ENCODE measurements at places on chromosomes 7 and 10.

- no peak for DNase-seq
Observed at GRCh38 chr7:30207376-30207775, 72.6 kb downstream of the MTURN start.

DNA sequence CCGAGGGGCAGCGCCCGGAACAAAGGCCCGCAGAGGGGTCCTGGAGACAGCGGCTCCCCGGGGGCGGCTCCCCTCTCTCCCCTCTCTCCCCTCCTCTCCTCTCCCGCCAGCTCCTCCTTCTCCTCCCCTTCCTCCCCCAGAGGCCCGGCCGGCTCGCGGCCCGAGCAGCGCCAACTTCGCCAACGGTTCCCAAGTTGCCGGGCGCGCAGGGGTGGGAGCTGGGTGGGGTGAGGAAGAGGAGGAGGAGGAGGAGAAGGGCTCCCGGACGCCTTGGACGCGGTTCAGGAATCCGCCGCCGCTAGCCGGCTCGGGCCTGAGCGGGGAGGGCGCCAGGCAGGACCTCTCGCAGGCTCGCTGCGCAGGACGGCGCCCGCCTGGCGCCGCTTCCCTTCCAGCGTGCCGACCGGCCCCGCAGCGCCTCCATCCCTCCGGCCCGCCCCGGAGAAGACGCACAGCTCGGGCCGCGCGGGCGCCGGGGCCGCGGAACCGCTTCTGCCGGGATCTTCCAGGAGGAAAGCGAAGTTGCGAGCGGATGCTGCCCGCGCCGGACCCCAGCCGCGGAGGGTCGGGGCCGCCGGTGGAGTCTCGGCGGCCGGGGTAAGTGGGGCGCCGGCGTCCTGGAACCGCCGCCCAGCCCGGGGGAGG, at the start of gene CHST3:
Gene CHST3 (plus strand): TSS at position 298 of the 645 bp plus-strand sequence. CDS start 41,448 bp downstream, outside the sequence.
- no peak for DNase-seq

DNA sequence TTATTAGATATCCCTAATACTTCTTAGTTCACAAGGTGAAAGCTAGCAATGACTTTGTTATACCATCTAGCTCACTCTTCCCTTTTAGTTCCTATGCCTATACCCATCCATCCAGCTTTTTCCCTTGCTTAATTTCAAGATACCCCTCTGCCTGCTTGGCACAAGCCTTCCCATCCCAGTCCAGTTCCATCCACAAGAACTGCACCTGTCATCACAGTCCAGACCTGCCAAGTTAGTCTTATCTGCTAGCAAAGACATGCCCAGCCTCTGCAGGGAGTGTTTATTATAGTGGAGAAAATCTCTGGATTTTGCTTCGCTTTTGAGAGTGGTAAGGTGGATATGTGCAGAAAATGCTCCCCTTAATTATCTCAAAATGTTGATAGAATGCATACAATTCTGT, 158.2 kb downstream of the ST7 start:
- no peak for DNase-seq

DNA sequence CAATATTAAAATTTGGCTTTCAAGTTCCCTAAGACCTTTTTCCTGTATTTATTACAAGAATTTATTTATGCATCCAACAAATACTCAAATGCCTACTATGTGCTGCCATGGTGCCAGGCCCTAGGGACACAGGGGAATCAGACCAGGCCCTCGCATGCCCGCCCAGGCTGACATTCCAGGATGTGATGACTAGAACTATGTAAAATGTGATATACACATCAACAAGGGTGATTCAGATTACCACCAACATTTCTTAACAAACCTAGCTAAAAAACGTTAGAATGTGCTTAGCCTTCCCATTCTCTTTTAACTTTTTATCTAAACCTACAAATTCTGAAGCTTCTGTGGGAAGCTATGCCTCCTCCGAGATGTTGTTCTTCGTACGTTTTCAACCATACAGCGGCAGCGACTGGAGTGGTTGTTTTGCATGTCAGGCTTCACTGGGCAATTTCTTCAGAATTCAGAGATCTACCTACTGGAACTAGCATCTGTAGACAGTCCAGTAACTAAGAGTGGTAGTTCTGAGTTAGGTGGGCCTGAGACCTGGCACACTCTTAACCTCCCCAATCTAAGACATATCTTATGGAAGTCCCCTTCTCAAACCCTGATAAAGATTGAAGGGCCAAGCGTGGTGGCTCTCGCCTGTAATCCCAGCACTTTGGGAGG, 22.1 kb downstream of the GNA12 start:
- no peak for DNase-seq

- DNase-seq, result no peak
Observed at GRCh38 chr10:132559538-132559937, 22.0 kb downstream of the INPP5A start.

DNA sequence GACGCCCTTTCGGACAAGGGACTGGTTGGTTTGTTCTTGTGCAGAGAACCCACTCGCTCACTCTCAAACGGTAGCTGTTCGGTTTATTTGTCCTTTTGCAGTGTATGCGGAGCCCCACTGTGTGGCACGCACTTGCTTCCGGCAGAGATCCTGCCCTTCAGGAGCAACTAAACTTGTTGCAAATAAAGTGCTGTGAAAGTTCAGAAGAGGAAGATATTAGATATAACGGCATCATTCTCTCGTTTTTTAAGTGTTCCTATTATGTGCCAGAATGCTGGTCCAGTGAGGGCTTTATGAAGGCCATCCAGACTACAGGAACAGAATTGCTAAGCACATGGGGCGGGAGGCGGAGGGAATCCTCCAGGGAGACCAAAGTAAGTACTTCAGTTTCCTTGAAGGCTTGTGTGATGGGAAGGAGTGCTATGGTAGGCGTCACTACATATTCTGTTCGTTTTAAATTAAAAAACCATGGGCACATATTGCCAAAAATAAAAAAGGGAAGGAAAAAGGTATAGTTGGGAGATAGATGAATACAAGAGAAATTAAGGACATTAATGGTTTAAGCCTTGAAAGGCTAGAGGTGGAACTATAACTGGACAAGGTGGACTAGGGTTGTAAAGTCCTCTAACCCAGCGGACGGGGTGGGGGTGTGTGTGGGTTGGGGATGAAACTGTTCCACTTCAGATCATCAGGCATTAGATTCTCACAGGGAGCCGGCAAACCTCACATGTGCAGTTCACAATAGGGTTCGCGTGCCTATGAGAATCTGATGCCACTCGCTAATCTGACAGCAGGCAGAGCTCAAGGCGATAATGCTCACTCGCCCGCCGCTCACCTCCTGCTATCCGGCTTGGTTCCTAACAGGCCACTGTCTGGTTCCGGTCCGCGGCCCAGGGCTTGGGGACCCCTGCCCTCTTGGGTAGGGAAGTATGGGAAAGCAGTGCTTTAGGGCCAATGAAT, 704 bp upstream of the ERLIN1 start:
- no peak for DNase-seq

GRCh38 chr7:156532016-156532602, 108.5 kb upstream of the RNF32 start:
- DNase-seq, result no peak

GRCh38 chr7:154873500-154874121, 129.3 kb downstream of the PAXIP1 start:
- no peak for DNase-seq

GRCh38 chr10:89613582-89613981, 31.5 kb downstream of the PANK1 start:
- no peak for DNase-seq

GRCh38 chr10:67770537-67770936, 67.5 kb downstream of the DNAJC12 start:
- DNase-seq, result no peak

GRCh38 chr7:43669286-43670081, 59.8 kb downstream of the COA1 start:
- peak; percentile 63 for DNase-seq

DNA sequence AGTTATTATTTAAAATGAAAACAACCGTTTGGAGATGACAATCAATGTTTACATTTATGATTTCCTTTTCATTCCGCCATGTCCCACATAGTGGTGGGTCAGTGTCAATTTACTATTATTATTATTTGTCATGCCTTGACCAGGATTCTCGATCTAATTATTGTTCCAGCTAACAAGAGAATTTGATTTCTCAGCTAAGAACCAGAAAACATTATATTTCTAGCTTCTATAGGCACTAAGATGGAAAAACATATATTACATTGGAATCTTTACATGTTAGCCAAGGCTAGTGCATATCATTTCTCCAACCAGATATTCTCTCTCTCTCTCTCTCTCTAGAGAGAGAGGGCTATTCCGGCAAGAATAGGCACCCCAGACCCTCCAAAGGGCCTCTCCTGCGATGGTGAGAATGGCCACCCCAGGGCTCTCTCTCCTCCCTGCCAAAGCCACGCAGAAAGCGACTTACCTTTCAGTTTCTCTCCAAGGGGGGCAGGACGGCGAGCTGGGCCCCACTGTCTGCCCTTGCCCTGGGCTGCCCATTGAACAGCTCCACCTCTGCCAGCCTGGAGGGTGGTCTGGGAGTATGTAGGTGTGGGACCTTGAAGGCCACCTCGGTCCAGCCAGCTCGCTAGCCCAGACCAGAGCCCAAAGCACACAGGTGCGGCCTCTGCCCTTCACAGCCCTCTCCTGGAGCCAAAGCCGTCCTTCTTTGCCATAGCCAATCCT, 2.4 kb downstream of the HOXA3 start:
- DNase-seq, result no peak

GRCh38 chr7:74399006-74399405, 54.7 kb upstream of the GTF2IRD1 start:
- DNase-seq, result no peak

DNA sequence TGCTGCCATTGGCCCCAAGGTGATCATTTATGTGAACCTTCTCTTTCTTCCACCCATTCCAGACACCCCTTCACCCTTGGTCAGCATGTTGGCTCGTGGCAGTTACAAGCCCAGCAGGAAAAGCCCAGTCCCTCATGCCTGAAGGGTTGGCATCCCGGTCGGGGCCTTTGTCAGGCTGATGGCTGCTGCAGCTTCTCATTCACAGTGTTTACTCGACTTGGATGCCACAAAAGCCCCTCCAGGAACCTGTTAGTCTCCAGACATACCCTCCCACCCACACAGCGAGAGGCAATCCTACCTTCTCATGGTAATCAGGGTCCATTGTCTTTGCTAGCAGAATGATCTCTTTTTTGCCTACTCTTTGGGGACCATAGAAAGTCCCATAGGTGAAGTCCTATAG, 200.8 kb upstream of the PFKP start:
- DNase-seq, result no peak

DNA sequence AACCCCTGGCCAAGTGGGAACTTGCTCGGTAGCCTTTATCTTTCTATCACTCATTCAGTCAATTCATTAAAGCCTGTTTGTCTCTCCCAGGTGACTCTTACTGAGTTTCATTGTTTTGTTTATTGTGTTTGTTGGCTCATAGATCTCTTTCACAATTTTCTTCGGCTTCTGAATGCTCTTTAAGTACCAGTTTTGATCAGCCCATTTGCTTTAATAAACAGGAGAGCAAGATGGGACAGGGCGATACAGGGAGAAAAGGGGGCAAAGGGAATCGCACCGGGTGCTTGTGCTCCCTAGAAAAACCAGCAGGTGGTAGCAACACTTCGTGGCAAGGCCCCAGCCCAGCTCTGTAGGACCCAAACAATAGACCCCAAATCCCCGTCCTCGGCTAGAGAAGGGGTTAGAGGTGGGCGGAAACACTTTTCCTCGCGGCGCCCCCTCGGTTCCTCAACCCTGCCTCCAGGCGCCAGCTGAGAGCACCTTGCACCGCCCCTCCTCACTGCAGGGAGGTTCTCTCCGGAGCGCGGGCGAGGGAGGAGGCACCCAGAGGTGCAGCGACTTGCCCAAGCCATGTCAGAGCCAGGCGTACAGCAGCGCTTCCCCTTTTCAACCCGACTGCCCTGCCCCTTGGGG, 1.0 kb upstream of the EPHB6 start:
- no peak for DNase-seq

DNA sequence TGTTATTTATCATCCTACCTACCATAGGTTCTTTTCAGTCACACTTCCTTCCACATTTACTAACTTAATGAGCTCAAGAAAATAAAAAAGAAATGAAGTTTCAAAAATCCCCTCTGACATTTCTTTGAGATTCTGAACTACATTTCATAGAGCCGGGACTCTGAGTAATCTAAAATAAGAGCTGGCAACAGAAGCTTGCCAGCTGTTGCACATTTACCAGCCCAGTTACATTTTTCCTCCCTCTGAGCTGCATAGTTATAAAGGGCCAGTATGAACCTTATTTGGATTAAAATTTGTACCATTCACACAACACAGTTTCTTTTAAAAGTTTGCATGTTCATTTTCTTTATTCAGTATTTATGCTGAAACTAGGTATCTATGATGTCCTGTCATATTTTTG, 119.5 kb upstream of the CAV2 start:
- no peak for DNase-seq

DNA sequence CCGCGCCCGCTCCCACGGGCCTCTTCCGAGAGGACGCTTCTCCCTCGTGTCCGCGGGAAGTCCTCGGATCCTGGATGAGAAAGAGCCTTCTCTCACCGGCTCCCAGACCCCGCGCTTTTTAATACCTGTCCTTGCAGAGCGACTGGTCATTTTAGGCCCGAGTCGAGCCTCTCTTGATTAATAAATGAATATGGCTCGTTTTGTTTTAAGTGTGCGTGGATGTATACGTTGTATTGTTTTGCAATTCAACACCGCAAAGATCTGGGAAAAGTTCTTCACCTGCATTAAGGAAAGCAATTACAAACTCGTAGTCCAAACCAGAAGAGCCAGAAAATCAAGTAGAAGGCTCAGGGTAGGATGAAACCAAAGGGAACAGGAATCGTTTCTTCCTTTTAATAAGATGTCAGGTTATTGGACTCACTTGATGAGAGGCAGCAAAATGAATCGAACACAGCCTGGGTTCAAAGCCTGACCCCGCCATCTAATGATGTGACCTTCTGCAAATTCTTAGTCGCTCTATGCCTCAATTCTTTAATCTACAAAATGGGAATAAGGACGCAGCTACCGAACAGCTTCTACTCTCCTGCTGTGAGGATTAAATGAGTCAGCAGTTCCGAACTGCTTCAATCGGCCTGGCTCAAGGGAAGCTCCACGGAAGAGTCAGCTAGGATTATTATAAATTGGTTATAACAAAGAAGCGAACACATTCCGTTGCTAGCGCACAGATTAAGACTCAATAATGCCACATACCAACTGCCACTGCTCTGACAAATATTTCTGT, 277.8 kb upstream of the NEBL start:
- DNase-seq, result no peak

- no peak for DNase-seq
Observed at GRCh38 chr10:78566284-78567111, 502.3 kb upstream of the ZMIZ1 start.

GRCh38 chr10:104367904-104368303, 14.3 kb downstream of the CFAP58 start:
- no peak for DNase-seq

- no peak for DNase-seq
Observed at GRCh38 chr10:96596422-96597407, 9.9 kb upstream of the TM9SF3 start.

GRCh38 chr7:22252016-22252415, 104.9 kb downstream of the RAPGEF5 start:
- no peak for DNase-seq

DNA sequence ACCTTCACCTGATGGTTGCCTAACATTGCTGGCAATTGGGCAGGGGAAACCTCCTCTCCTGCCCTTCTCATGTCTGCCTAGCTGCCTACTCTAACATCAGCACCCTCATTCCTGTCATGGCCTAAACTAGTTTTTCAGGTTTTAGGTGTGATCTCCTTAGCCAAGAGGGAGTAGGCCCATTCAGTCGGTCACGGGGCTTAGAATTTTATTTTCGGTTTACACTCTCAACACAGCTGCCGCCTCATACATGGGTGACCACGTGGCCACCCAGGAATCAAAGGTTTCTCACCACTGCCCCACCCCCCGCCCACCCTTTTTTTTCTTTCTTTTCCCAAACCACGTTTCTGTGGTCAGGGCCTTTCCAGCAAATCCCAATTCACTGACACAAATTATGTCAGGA, 97.2 kb downstream of the RALA start:
- no peak for DNase-seq
